Hematopoietic multipotent progenitor cell treated with erythropoietin and hydrocortisone succinate and interleukin-3 and kit ligand, for 6 days (in vitro differentiated cells): ENCODE measurements at places on chromosomes 12 and 14.

GRCh38 chr12:20211981-20212421 is 156.3 kb upstream of the PDE3A start:
- no peak for DNase-seq

DNA sequence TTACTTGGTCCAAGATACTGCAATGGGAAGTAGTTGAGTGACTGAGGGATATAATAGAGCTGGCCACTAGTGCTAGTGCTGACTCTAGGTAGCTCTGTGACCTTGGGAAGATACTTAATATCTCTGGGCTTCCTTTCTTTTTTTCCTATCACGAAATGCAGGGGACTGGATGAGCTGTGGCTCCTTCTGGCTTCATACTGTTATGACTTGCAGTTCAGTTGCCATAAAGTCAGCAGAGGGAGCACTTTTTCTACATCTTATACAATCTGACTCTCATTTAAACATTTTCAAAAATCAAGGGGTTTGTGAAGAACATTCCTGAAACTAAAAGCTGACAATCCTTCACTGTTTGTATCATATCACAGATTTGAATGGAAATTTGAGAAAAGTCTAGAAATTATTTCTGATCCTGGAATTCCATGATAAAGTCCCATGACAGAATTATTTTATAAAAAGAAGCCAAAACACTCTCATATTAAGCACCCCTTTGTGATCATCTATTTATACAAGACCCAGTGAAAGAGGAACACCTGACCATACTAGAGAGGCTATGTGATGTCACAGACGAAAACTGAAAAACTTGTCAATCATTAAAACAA is 5.3 kb downstream of the BHLHE41 start:
- DNase-seq: peak; percentile 74

DNA sequence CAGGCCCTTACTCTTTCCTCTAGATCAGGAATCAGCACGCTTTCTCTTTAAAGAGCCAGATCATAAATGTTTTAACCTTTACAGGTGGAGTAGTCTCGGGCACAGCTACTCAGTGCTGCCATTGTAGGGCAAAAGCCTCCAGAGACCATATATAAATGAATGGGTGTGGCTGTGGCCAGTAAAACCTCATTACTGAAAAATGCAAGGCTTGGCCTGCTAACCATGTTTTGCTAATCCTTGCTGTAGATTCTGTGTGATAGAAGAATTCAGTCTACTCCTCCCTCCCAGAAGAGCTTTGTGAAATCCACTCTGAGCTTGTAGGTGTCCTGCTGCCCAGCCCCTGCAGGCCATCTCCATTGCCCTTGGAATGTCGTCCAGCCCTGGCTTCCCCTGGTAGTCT is 58.1 kb downstream of the HSP90AA1 start:
- no peak for DNase-seq

DNA sequence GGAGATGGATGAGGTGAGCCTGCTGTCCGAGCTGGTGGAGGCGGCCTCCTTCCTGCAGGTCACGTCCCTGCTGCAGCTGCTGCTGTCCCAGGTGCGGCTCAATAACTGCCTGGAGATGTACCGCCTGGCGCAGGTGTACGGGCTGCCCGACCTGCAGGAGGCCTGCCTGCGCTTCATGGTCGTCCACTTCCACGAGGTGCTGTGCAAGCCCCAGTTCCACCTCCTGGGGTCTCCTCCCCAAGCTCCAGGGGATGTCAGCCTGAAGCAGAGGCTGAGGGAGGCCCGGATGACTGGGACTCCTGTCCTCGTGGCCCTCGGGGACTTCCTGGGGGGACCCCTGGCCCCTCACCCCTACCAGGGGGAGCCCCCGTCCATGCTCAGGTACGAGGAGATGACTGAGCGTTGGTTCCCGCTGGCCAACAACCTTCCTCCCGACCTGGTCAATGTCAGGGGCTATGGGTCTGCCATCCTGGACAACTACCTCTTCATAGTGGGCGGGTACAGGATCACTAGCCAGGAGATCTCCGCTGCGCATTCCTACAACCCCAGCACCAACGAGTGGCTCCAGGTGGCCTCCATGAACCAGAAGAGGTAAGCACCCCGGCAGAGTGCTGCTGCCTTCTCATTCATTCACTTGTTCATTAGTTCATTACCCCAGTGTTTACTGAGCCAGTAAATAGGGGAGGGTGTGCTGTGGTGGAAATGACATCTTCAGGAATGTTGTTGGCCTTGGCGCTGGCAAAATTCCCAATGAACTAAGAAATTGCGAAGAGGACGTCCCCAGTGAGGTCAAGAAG is 774 bp upstream of the MANSC4 start:
- peak; percentile 39 for DNase-seq

DNA sequence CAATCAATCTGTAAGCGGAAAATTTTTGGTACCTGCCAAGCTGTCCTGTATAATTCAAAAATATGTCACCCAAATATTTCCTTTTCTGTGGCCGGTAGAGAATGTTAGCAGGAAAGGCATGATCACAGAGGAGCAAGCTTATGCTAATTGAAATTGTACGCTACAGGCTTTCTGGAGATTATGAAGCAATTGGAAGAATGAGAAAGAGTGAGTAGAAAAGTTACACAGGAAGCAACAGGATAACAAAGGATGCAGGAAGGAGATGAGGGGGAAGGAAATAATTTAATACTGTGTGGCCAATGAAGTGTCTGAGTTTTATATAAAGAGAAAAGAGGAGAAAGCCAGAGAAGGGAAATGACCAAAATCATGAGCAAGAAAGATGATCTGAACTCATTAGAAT is 627.2 kb upstream of the STXBP6 start:
- no peak for DNase-seq

DNA sequence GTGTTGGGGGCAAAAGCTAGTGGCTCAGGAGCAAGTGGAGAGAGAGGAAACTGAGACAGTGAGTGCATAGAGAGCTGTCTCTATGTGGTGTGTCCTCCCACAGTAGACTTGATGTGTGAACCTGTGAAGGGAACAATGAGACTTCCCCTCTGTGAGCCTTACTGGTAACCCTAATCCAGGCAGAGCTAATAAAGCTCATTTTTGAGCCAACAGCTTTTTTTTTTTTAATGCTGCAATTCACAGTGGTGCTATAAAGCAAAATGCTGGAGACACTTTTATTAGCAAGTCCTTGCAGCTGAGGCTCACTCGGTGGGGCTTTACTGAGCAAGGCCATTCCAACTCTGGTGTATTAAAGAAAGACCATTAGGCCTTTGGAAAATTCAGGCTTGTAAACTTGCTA is 26.9 kb downstream of the FBXW8 start:
- DNase-seq: no peak

GRCh38 chr12:23504641-23505399 is 444.6 kb downstream of the SOX5 start:
- DNase-seq: no peak

DNA sequence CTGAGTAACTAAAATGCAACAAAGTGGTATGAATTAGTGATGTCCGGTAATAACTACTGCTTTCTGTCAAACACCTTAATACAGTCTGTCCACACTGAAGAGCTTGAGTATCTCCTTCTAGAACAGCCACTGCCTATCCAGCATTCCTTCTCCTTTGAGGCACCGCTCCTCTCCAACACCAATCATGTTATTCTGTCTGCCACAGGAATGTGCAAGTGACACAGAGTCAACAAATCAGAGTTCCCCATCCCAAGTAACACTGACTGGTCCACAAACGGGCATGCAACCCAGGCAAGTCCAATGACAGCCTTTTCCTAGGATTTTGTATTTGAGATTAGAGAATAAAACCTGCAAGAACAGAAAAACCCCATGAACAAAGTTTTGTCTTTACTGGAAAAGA is 3.8 kb downstream of the GXYLT1 start:
- no peak for DNase-seq

DNA sequence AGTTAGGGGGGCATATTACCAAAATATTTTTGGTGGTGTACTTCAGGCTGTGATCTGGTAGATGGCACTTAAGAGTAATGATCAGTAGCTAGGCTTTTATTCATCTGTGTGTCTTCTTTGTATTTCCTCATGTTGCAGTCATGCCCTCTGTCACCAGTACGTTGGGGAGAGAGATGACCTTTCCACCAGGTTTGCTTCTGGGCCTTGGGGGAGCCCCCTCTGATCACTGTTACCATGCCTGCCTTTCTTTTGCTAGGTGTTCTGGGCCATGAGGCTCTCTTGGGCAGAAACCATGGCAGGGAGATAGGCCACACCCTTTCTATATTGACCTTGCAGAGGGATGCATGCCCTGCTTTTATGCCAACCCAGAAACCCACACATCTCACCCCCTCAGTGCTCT is 208.5 kb downstream of the RAD51B start:
- DNase-seq: no peak

DNA sequence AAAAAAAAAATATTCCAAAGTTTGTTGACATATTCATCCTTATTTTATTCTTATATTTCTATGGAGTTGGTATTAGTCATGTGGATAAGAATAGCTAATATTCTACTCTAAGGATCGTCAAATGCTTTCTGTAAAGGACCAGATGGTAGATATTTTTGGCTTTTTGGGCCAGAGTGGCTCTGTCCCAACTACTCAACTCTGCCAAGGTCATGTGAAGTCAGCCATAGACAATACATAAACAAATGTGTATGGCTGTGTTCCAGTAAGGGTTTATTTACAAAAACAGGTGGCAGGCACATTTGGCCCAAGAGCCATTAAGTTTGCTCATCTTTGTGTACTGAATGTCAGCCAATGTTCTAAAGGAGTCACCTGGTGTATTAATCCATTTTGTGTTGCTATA is 131.8 kb downstream of the TBX5 start:
- no peak for DNase-seq

GRCh38 chr14:101926620-101927019 is 37.8 kb upstream of the DYNC1H1 start:
- no peak for DNase-seq

GRCh38 chr12:65941388-65941787 is 117.1 kb downstream of the HMGA2 start:
- no peak for DNase-seq
